Urinary bladder (tissue), 4 donors: ENCODE measurements at places on chromosomes 7 and 10. TPM values are rescaled to one million over a fixed set of nuclear protein-coding genes. Genes with fewer than 3 reads are reported as not detected.
A peak's percentile ranks its signal among the peaks of the same experiment; 100 is the strongest.

GRCh38 chr7:8035192-8035591, 66.6 kb downstream of the GLCCI1 start:
- no peak for DNase-seq

DNA sequence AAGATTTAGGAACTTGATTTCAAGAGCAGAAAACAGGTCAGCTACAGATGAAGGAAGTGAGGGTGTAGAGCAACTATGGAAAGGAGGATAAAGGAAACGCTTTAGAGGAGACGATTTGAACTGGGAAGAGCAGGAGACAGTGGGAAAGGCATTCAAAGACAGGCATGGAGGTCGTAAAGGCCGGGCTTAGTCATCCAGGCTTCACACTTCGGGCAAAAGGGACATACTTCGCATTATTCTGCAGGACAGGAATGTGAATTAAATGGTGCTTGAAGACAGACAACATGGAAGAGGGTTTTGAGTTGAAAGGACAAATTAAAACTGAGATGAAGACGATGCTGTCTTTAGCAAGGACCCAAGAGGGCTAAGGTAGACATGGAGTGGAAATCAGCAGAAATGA, 8.1 kb downstream of the FAM171A1 start:
- no peak for DNase-seq

GRCh38 chr7:90211391-90212148, at the start of gene STEAP2:
TSS of gene STEAP2 (plus strand) at chr7:90211740. CDS start at chr7:90225083, 13,343 bp downstream.
- peak; percentile 86 for DNase-seq

- DNase-seq, result no peak
Measured at GRCh38 chr10:129704786-129705525, 237.9 kb downstream of the MGMT start.

GRCh38 chr7:105662998-105663397, 81.7 kb upstream of the EFCAB10 start:
- no peak for DNase-seq

- no peak for DNase-seq
Measured at GRCh38 chr7:41887416-41887815, 184.5 kb upstream of the INHBA start.

DNA sequence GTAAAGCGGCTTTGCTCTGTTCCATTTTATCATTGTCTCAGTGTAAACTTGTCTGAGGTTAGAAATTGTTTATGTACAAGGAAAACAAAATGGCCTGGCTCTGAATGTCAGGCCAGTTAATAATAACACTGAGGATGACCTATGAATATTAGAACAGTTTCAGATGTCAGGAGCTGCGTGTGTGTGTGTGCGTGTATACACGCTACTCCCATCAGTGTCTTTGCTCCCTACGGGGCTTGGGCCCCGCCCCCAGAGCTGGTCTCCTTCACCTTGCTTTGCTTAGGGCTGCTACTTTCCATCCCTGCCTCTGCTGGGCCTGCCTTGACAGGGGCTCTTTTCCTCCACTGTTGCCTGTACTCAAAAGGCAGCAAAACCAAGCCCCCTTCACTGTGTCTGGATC, 142.3 kb upstream of the BET1 start:
- no peak for DNase-seq

DNA sequence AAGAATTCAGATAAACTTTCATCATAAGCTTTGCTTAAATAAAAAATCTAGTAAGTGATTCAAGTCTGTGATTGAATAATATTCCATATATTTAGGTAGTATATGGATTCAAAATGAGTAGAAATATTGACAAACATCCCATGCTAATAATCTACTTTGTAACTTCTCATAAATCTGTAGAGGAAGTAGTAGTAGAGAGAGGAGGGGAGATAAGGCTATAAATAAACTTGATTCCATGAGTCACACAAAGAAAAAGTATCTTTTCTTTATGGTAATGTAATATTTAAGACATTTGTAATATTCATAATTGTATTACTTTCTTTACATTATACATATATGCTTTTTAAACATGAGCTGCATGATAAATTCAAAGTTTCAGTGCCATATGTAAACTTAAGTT, 25.6 kb upstream of the CD36 start:
- no peak for DNase-seq

DNA sequence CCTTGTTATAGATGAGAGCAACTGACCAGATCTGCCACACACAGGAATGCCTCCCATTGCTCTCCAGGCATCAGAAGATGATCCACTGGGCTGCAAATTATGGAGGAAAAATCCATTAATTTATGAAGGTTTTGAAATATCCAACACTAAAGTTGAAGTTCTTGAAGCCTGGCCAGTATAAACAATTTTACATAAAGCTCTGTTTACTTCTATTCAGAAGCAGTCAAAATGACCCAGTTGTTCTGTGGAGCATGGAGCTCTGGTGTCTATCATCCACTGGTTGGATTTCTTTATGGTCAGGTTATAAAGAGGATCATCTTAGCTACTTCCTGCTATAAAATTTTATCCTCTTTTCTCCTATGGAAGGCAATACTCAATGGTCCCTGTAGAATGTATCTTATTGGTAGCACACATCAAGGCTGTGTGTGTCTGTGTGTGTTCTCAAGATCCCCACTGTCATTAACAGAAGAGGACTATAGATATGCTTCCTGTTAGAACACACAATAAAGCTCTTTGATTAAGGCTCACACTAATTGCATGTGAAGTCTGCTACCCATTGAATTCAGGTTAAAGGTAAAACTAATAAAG, 747.4 kb downstream of the SUGCT start:
- no peak for DNase-seq

DNA sequence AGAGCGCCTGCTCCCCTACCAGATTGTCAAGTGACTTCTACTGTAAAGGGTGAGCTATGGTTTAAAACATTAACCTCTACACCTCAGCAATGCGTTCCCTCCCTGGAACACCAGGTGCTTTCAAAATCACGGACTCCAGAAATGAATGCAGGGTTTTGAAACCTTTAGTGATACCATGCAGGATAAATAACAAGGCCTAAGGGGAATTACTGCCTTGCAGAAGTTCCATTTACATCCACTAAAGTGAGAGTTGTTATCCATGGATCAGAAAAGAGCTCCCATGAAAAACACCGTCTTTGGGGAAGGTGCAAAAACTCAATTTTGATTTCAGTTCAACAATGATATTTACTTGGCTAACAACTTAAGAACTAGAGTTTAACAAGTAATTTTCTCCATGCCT, 4.0 kb downstream of the FZD8 start:
- no peak for DNase-seq

GRCh38 chr7:80883154-80884025, 35.5 kb downstream of the SEMA3C start:
- no peak for DNase-seq

DNA sequence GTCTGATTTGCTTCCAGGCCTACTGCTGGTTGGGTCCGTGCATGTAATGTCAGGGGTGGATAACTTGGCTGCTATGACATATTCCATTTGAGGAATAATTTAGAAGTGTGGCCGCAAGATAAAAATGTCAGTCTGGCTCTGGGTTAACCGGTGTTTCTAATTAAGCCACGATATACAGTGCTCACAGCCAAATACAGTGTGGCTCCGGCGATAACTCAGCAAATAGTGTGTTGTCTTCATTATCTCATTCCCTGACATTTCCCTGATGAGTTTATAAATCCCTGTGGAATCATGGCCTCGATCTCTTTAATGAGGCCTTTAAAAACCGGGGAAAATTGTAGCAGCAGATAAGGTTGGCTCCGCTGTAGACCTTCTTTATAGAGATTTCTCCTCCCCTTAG, 1125.0 kb downstream of the TYW1 start:
- peak; percentile 41 for DNase-seq

GRCh38 chr7:78226059-78226719, 427.6 kb downstream of the PHTF2 start:
- DNase-seq, result no peak

GRCh38 chr10:127354255-127354654, 157.9 kb upstream of the INSYN2A start:
- DNase-seq, result no peak

- DNase-seq, result no peak
Measured at GRCh38 chr7:91520645-91521044, 256.4 kb downstream of the FZD1 start.

DNA sequence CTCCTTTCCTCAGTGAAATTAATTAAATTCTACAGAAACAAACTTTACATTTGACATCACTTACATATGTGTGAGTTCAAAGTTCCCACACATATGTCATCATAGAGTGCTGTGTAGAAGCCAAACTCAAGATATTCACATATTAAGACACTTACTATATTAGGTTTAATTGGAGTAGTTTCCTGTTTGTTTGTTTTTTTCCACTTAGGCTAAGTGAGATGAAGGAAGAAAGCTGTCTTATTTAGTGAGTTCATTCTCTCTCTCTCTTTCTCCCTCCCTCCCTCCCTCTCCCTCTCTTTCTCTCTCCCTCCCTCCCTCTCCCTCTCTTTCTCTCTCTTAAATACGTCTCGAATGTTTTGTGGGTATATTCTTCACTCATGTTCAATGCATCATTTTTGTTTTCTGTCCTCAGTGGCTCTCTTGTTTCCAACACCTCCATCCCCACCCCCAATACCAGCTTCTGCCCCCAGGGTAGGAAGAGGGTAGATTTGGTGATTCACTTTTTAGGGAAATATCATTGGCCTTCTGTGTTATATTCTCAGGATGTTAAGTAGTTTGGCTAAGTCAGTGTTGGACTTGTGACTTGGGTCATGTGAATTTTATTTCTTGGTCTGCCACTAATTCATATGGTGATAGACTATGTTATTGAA, 262.0 kb downstream of the FRMD4A start:
- no peak for DNase-seq

DNA sequence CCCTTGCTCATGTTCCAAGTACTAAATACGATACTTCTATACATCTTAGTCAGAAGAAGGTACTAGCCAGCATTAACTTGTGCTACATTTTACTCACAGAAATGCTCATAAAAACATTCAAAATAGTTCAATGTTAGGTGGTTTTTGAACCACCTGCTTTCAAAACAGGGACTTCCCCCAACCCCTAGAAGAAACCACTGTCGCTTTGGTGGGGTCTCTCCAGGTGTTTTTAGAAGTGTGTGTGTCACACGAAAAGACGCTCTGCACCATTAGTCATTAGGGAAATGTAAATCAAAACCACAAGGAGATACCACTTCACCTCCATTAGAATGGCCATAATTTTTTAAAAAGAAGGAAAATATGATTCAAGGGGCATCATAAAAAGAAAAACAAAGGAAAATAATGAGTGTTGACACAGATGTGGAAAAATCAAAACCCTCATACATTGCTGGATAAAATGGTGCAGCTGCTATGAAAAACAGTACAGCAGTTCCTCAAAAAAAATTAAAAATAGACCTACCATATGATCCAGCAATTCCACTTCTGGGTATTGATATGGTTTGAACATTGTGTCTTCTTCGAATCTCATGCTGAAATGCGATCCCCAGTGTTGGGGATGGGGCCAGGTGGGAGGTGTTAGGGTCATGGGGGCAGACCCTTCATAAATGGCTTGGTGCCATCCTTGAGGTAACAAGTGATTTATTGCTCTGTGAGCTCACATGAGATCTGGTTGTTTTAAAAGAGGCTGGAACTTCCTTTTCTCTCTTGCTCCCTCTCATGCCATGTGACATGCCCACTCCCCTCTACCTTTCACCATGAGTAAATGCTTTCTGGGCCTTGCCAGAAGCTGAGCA, 74.2 kb downstream of the MALSU1 start:
- DNase-seq, result no peak

DNA sequence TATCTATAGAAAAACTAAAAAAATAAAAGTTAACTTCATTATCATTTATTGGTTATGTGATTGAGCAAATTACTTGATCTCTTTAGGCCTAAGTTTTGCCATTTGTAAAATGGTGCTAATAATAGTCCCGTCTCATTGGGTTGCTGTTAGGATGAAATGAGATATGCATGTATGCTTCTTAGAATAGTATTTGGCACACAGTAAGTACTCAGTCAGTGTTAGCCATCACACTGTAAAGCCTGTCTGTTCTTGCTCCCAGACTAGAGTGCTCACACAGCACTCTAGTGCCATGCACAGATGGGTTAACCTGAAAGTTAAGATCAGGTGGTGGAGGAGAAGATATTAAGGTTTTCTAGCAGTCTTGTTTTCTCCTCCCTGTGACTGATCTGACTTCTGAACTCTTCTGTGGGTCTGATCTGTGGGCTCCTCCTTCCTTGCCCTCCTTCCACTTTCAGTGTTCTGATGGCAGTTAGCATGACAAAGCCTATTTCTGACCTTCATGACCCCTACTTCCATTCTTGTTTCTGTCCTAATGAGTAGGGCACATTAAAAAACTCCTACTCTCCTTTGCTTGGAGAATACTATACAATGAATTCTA, 167.5 kb downstream of the RNLS start:
- no peak for DNase-seq

DNA sequence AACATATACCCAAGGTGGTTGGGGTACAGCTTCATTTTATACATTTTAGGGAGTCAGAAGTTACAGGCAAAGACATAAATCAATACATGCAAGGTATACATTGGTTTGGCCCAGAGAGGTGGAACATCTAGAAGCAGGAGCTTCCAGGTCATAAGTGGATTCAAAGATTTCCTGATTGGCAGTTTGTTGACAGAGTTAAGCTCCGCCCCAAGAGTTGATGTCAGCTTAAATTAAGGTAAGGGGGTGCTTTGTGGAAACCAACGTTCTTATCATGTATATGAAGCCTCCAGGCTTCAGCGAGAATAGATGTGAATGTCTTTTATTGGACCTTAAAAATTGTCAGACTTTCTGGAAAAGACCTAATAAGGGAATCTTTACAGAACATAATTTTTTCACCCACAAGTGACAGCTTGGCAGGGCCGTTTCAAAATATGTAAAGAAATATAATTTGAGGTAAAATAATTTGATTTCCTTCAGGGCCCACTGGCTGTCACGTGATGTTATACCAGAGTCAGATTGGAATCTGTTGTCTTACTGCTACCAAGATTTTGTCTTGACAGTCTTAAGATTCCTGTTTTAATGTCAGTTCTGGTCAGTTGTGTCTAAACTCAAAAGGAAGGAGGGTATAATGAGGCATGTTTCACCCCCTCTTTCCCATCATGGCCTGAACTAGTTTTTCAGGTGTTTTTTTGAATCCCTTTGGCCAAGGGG, 6.3 kb upstream of the PANK1 start:
- no peak for DNase-seq

DNA sequence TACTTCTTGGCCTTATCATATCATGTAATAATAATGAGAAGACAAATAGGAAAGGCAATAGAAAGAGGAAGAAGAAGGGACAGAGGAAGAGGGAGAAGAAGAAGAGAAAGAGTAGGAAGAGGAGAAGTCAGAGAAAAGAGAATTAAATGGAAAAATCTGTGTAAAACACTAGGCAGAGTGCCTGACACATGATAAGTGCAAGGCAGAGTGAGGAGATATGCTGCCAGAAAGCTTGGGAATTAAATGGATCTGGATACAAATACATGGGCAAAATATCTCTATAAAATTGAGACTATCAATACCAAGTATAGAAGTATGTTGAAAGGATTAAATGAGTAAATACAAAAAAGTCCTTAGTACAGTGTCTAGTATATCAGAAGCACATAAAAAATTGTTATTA, 124.8 kb downstream of the CACNA2D1 start:
- no peak for DNase-seq

- no peak for DNase-seq
Measured at GRCh38 chr10:36676756-36677430, 448.5 kb upstream of the ANKRD30A start.

GRCh38 chr10:35262436-35262835, 73.9 kb upstream of the CCNY start:
- DNase-seq, result no peak

ERVW-1 gene
- total RNA-seq, result not detected

PLEKHS1 gene
- 0.42 TPM for total RNA-seq

MLXIPL gene
- total RNA-seq, result 0.37 TPM

GPAM gene
- 24.9 TPM for total RNA-seq

TAS2R5 gene
- total RNA-seq, result 6.5 TPM

ATP5MK gene
- 231 TPM for total RNA-seq

LRRC4 gene
- total RNA-seq, result 3.2 TPM

DPYSL4 gene
- 1.7 TPM for total RNA-seq

ADRA2A gene
- 3.6 TPM for total RNA-seq

BLOC1S2 gene
- 28.6 TPM for total RNA-seq

TMEM229A gene
- total RNA-seq, result 2.0 TPM
